NCI-H1694 (cell line): ENCODE measurements at places on chromosomes 2 and 18.

GRCh38 chr2:240604939-240605716 is 18.6 kb downstream of the CAPN10 start:
- DNase-seq: no peak

GRCh38 chr2:30959653-30960052 is 152.4 kb upstream of the CAPN13 start:
- DNase-seq: no peak

- DNase-seq: no peak
Observed at GRCh38 chr2:146317959-146318358, 1526.9 kb upstream of the ACVR2A start.

DNA sequence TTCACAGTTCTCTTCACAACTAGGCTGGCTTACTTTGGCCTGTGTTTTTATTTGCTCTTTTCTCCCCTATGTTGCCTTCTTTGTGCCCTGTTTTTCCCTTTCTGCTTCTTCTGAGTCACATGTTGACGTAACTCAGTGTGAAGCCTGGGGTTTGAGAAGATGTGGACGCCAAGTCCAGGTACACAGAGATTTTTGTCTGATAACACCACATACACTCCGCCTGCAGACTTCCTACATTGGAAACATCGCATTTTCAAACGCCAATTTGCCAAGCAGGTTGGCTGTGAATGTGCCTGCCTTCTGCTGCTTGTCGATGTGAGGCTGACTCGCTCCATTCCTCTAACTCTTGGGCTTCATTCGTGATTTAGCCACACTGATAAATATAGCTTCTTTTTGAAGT is 62.6 kb upstream of the FN1 start:
- no peak for DNase-seq

- DNase-seq: no peak
Observed at GRCh38 chr2:231621051-231621879, 28.6 kb downstream of the TEX44 start.

GRCh38 chr18:49013961-49014604 is 63.3 kb upstream of the SMAD7 start:
- no peak for DNase-seq

GRCh38 chr2:184091456-184091855 is 506.9 kb upstream of the ZNF804A start:
- DNase-seq: no peak

- DNase-seq: no peak
Observed at GRCh38 chr2:88885679-88886416, 194.4 kb downstream of the RPIA start.

DNA sequence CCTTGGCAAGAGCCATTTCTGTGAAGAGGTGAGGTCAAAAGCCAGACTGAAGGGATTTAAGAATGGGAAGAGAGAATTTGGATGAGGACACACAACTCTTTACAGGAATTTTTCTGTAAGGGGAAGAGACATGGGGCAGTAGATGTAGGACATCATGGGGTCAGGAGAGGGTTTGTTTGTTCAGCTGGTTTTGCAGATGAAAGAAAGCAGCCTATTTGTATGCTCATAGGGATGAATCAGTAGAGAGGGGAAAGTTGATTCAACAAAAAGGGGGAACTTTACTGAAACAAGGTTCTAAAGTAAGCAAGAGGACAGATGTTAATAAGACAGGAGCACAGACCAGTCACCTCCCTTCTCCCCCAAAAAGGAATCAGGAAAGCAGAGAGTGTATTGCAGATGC is 11.2 kb downstream of the SCG2 start:
- no peak for DNase-seq

DNA sequence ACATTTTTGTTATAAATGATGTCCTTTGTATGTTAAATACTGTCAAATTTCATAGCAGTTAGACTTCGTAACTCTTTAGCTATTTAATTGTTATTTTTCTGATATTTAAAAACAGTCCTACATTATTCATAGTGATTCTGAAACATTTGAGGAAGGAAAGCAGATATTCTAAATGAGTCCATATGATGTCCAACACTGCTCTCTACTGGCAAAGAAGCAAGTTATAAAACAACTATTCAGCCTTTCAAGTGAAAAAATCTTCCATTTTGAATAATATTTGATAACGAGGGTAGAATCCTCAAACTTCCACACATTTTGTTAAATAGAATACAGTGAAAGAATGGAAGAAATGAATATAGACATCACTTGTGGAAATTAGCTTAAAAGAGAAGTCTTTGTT is 220.8 kb downstream of the GULP1 start:
- DNase-seq: peak; percentile 12

GRCh38 chr2:173843526-173843925 is 121.6 kb downstream of the SP3 start:
- DNase-seq: no peak

GRCh38 chr2:172937884-172938712 is 137.5 kb upstream of the MAP3K20 start:
- peak; percentile 25 for DNase-seq

DNA sequence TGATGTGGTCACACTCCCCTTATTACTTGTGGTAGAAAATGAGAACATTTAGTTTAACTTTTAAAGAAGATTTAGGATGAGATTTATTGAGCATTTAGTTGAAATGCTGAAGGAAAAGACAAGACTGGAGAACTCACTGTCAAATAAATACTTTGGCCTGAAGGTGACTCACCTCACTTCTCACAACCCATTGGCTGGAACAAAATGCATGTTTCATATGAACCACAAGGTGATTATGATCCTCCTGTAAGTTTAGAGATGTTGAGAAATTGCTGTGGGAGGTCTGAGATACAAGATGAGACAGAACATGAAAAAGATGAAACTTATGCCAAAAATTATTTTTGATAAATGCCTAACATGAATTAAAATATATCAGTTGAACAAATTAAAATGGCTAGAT is 1004.5 kb downstream of the SOCS6 start:
- no peak for DNase-seq

GRCh38 chr2:124832521-124832920 is 807.4 kb downstream of the CNTNAP5 start:
- no peak for DNase-seq

DNA sequence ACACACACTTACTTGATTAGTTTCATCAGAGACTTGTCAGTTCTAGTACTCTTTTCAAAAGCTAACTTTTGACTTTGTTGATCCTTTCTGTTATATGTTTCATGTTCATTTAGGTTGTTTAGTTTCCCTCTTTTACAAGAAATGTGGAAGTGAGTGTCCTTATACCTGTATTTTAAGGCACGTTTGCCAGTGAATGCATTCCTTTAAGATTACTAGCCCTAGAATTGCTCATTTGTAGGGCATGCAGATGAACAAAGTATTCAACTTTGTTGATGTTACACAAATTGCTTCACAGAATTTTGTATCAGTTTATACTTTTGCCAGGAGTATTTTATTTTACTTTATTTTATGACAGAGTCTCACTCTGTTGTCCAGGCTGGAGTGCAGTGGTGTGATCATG is 6.3 kb downstream of the IL1RL2 start:
- DNase-seq: no peak

DNA sequence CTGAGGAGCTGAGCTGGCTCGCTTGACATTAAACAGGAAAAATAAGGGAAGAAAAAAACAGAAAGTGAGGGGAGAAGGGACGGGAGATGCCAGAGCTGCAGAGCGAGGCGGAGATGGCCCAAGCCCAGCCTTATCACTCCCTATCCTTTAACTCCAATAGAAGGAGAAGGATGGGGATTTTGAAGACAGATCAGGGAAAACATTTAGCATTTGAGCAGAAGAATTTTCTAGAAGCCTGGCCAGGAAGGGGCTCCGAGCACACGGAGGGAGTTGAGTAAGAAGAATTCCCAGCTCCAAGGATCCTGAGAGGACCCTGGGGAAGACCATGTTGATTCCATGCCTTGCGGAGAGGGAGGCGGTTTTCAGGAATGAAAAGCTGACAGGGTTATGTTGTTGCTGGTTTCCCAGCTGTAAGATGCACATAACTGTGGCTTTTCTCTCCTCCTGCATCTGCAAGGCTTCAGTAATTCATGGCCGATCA is 35.6 kb downstream of the TWIST2 start:
- DNase-seq: no peak

DNA sequence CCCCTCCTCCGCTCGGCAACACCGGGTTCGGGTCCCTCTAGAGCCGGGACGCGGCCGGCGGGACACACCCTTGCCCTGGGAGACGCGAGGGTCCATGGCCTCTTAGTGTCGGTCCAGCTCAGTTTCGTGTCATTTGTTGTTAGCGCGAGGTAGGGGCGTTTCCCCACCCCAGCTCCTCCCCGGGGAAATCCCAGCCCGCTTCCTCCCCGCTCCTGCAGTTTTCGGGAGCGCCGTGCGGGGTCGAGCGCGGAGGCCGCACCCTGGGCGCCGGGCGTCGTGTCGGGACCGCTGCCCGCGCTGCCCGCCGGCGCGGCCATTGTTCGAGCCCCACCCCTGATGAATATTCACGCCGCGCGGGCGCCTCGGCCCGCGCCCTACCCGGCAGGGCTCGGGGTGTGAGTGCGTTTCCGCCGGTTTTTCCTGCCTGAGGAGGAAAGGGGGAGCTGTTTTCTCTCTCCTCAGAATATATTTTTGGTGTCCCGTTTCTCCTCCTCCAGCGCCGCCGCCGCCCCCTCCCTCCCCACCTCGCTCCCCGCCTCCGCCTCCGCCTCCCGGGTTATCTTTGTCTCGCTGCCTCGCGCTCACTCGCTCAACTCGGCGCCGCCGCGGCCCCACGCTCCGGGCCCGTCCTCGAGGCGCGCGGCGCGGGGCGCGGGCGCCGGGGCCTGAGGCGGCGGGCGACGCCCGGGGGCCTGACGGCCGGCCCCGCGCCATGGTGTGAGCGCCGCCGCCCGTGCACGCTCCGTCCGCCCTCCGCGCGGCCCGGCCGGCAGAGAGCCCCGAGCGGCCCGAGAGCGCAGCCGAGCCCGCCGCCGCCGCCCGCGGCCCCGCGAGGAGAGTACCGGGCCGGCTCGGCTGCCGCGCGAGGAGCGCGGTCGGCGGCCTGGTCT is at the start of gene MAP4K4:
TSS of gene MAP4K4 (plus strand) at position 584 of the 890 bp plus-strand sequence. CDS start 374 bp downstream, outside the sequence.
- peak; percentile 47 for DNase-seq

GRCh38 chr2:190698895-190699294 is 50.0 kb downstream of the NAB1 start:
- DNase-seq: no peak

- no peak for DNase-seq
Observed at GRCh38 chr18:67581178-67581577, 64.7 kb upstream of the DSEL start.

GRCh38 chr2:69762025-69762424 is 20.1 kb downstream of the ANXA4 start:
- DNase-seq: no peak

DNA sequence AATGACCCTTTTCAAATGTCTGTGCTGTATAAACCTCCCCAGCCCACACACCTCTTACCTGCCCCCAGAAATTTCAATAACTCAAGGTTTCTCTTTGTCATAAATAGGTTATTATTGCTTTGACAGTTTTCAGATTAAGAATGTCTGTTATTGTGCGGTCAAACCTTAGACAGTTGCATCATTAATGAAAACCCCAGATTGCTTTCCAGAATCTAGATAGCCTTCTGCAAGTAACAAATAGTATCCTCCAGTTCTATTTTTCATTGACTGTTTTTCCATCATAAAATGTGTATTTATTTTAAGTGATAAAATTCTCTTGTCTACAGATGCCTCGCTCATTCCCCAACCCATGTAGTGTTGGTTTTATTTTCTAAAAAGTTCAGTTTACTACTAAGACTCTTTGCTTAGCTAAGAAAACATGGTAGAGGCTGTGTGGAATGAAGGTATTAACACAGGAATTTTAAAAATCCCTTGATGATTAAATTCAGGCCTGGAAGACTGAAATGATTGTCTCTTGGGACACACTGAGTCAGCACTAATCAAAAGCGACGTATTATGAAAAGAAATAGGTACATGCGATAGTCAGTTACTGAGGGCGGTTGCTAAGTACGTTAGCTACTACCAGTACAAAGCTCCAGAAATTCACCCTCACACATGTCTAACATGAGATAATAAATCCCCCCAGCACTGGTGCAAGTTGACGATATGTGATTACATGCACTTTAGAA is 38.4 kb upstream of the ITGAV start:
- no peak for DNase-seq

- no peak for DNase-seq
Observed at GRCh38 chr2:138035608-138036217, 71.4 kb downstream of the HNMT start.

- DNase-seq: no peak
Observed at GRCh38 chr18:8424917-8425725, 184.1 kb upstream of the RAB12 start.

- no peak for DNase-seq
Observed at GRCh38 chr2:192243488-192243887, 48.8 kb upstream of the TMEFF2 start.

- DNase-seq: no peak
Observed at GRCh38 chr2:128643221-128644065, 324.8 kb upstream of the HS6ST1 start.

DNA sequence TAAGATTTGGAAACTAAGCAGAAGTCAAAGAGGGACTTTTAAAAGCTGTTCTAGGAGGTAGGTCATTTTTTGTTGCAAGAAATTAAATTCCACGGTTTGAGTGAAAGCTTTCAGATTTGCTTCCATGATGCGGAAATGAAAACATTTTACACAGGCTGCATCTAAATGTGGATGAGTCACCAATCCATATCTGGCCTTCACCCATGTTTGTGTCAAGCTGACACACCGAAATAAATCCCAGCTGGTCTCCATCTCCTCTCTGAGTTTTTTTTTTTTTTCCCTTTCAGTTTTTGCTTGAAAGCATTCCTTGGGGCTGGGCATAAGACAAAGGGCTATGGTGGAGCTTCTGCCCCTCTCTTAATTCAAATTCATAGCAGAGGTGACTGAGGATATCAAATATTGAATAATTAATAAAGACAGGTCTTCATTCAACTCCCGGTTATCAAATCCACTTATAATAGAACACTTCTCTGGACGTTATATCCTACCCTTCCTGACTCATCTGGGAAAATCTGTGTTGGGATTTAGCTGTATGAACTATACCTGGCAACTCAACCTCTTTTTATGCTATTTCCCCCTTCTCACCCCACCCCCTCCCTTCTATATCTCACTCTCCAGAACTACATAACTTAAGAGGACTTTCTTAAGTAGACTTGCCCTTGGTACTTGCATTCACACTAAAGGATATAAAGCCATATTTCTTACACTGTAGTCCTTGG is 558.3 kb upstream of the GCFC2 start:
- peak; percentile 31 for DNase-seq

- DNase-seq: no peak
Observed at GRCh38 chr18:5476961-5477800, 66.6 kb downstream of the EPB41L3 start.

DNA sequence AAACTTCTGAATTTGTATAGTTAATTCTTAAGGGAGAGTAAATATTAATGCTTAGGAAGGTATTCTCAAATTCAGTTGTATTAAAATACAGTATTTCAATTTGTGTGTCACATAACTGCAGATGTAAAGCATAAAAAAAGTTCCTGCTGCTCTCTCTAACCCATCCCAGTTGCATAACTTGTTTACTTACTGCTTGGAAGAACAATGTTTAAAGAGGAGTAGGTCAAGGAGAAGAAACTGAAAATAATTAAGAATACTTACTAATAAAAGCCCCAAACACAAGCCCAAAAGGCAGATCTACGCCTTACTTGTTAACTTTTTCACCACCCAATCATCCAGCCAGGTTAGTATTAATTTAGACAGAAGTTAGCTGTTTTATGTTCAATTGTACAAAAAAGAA is 81.2 kb downstream of the ORC4 start:
- DNase-seq: no peak
